ENCODE measurements at places on chromosomes 5 and 9.

GRCh38 chr9:87643778-87644570 is 81.9 kb upstream of the CTSL start:
- DNase-seq, result no peak

DNA sequence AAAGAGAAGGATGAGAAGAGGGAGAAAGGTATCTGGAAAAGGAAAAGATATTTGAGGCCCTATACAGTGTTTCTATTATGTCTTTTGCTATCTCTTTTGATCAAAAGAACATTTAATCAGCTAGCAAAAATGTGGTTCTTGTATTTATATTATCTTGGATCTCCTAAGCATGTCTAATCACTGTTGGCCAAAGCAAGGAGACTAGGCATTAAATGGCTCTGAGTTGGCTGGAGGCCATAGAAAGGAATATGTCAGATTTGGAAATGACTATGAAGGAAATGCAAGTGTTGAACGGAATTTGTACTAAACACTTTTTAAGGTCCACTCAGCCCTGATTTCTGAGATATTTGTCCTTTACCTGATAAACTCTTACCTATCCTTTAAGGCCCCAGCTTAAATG is 22.4 kb upstream of the THG1L start:
- DNase-seq, result peak; percentile 92

GRCh38 chr9:94951324-94952135 is 225.0 kb downstream of the AOPEP start:
- DNase-seq, result no peak

DNA sequence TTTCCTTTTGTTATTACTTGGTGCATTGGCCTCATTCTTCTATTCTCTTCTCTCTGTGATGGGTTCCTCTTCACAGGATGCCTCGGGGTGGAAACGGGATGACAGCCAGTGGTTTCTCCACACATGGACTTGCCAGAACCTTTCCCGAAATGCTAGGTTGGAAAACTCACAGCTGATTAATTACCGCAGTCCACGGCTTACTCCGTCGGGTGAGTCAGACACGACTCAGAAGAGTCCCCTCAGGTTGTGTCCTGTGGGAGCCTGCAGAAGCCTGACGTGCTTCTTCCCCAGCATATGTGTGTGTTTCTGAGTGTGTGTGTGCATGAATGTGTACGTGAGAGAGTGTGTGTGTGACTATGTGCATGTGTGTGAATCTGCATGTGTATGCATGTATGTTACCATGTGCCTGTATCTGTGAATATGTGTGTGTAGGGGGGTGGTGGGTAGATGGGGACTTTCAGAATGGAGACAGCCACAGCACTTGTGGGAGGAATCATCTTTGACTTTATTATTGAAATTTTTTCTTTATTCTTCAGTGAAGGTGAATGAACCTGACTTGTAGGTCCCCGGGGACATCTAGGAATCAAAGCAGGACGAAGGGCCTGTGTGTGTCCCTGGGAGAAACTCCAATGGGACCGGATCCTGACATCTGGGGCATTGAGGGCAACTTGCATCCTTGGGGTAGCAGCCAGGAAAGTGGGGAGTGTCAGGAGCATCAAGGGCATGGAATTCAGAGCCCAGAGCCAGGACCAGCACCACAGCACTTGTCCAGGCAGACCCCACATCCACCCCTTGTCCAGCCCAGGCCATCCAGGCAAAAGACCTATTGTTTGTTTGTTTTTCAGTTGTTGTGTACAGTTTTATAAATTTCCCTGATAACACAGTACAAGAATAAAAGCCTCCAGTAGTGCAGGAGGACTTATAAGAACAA is 21.9 kb upstream of the MED10 start:
- DNase-seq, result no peak

DNA sequence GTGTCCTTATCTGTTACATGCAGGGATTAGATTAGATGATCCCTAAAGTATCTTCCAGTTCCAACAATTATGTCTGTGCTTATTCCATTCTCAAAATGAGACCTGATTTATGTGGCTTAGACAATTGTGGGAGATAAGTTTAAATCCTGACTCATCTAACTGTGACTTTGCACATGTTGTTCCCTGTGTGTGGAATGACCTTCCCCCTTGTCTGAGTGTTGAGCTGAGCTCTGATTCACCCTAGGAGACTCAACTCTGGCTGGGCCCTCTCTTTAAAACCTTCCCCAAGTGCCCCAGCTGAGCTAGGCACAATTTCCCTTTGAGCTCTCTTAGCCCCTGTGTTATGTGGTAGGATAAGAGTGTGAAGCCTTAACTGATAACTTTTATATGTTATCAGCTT is 118.9 kb upstream of the ELL2 start:
- no peak for DNase-seq

DNA sequence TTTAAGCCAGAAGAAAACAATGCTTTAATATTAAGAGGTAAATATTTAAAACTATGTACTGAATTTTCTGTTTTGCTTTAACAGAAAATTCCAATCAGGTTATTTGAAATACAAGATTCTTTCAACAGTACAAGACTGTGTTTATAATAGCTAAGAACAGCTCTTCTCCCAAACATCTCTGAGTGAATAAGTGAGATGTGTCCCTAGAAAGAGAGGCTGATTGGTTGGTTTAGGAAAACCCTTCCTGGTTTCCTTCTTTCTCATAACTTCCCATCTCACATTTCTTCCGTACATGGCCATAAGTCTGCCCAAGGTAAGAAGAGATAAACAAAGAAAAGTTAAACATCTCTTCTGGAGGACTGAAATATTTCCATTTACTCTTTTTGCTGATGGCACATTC is 145.9 kb downstream of the FANCC start:
- DNase-seq, result no peak

- DNase-seq, result peak; percentile 96
Observed at GRCh38 chr5:103458497-103459040, 104.0 kb downstream of the NUDT12 start.

- no peak for DNase-seq
Observed at GRCh38 chr9:18474783-18475182, 830 bp downstream of the ADAMTSL1 start.

GRCh38 chr5:72191404-72191803 is 84.1 kb downstream of the MAP1B start:
- DNase-seq, result no peak

GRCh38 chr9:19496321-19497050 is 87.7 kb downstream of the ACER2 start:
- DNase-seq, result peak; percentile 21

DNA sequence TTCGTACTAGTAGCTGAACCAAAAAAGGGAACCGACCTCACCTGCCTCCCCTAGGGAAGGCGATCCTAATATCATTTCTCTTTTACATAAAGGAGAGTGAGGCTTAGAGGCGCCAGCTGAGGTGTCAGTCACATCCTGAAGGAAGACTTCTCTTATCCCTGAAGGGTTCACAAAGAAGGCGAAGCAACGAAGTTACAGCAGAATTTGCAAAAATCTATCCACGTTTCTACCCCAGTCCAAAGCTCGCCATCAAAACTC is 598 bp upstream of the KIAA1191 start:
- DNase-seq, result no peak

DNA sequence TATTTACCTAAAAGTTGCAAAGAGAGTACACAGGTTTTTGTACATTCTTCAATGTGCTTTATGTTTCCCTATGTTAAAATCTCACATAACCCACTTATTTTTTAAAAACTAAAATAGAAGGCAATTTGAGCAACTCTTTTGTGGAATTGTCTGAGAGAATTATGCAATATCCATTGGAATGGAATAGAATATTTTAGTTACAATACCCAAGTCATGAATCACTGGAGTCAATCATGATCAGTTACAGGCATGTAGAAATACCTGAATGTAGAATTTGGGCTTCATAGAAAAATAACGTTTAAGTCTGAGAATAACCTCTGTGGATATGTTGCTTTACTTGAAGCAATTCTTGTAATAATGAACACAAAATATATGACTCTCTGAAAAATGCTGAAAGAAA is 143.3 kb downstream of the FGF10 start:
- DNase-seq, result peak; percentile 61

DNA sequence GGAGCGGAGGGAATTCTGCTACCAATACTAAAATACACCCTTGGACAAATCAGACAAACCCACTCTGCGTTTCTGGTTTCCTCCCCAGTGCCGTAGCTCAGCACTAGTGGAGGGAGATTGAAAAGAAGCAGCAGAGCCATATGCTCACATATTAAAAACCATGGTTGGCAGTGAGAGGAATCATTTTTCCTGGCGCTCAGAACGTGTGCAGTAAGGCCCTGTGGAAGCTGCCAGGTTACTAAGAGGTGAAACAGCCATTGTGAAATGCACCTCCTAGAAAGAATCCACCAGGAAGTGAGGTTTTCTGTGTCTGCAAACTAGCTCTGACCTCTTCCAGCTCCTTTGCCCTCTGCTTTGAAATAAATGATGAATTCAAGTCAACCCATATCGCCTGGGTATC is 177.2 kb downstream of the ERCC6L2 start:
- DNase-seq, result no peak

GRCh38 chr9:97512966-97513560 is 11.6 kb downstream of the TMOD1 start:
- no peak for DNase-seq

DNA sequence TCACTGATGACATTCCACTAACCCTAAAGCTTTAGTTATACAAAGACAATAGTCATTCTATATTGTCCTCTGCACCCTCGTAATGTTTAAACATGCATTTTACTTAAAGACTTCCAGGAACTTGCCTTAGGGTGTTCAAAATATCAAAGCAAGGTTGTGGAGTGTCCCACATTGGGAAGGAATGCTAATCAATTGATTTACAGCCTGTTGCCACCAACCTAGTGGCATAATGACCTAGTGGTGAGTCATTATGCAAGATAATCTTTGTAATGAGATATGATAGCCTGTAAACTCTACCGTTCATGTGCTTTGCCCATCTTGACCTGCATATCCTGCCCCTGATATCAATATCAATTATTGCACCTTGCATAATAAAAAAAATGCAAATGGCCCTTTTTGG is 542.9 kb downstream of the CDH9 start:
- DNase-seq, result no peak

- no peak for DNase-seq
Observed at GRCh38 chr5:110853267-110853666, 114.5 kb downstream of the SLC25A46 start.

Data from trophoblast cell (in vitro differentiated cells and primary cell).